DMS79 treated with DMSO at 0.1 percent for 48 hours (cell line): ENCODE measurements at places on chromosomes 12 and 14.

DNA sequence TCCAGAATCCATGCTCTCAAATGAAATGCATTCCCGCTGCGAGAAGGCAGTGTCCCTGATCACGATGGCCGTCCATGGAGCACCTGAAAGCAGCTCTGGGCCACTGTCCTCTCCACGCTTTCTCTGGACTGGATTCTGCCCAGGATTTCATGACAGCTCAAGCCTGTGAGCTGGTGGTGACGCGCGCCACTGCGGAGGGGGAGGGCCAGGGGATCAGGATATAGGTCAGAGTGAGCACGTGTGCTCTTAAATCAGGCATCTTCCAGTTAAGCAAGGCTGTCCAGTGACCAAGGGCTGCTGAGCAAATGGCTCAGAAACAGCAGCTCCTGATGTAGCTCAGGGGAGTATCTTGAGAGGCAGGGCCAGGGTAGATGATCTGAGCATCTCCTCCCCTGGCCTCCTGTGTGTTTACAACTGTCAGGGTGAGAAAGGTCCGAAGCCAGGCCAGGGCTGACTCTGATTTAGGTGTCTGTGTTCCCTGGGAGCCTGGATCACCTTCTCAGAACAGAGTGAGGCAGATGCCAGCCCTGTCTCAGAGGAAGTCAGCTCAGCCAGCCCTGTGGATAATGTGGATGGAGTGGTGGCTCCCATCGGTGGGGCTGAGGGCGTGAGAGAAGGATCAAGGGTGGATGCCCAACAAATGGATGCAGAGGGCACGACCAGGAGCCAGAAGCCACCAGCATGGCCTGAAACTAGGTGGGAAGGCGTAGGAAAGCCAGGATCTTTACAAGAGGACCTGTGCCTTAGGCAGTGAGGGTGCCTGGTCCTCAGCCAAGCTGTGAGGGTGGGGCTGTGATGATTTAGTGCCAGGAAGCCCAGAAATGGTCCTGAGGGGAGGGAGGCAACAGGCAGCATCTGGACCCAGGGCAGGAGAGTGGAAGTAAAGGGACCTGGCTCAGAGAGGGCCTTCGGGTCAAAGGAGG is 55.3 kb downstream of the ELK3 start:
- DNase-seq: no peak

GRCh38 chr12:75665216-75665615 is 153.8 kb upstream of the KRR1 start:
- no peak for DNase-seq

- DNase-seq: no peak
Measured at GRCh38 chr12:71661977-71662530, 1.6 kb downstream of the ZFC3H1 start.

DNA sequence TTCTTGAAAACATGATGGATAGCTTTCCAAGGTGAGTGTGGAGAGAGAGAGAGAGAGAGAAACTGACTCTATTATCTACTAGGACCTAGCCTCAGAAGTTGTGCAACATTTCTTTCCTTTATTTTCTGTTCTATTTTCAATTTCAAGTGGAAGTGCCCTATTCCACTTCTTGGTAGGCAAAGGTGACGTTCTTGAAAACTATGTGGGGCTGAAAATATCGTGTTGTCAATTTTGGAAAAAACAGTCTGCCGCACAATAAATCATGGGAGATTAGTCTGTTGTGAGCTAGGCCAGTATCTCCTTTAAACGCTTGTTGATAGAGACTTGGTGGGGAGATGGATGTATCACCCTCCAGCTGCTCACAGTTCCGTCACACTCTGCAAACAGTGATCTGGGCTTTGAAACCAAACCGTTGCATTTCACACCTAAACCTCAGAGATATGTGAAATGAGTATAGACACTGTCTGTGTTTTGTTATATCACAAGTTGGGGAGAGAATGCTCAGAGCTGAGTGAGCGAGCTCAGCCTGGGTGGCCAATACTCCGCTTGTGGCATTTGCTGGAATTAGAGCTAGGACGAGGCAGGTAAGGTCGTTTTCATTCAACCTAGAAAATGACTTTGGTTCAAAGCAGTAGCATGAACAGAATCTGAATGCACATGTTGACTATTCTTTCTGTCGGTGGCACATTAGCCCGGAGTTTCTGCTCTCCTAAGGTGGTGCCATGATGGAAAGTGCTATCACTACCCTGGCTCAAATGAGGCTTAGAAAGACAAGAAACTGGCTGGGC is 75.1 kb upstream of the ST8SIA1 start:
- DNase-seq: no peak

- no peak for DNase-seq
Measured at GRCh38 chr14:61932974-61933373, 170.8 kb downstream of the SNAPC1 start.

- no peak for DNase-seq
Measured at GRCh38 chr14:68027276-68027675, 207.7 kb downstream of the RAD51B start.

DNA sequence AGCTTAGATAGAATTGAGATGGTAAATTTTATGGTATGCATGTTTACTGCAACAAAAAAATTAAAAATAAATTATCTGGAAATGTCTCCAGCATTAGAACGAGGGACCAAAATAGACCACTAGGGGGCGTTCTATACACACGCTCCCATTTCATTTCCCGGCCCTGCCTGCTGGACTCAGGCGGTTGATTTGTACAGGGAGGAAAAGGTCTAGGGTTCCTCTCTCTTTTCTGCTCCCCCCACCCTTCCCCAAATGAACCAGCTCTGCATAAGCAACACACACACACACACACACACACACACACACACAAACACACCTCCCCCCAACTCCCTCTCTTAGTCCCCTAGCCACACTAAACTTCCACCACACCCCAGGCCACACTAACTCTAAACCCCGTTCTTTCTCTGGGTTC is 7.8 kb upstream of the DTX1 start:
- peak; percentile 64 for DNase-seq

GRCh38 chr12:27343255-27344000 is 10.8 kb downstream of the BMAL2 start:
- DNase-seq: no peak

DNA sequence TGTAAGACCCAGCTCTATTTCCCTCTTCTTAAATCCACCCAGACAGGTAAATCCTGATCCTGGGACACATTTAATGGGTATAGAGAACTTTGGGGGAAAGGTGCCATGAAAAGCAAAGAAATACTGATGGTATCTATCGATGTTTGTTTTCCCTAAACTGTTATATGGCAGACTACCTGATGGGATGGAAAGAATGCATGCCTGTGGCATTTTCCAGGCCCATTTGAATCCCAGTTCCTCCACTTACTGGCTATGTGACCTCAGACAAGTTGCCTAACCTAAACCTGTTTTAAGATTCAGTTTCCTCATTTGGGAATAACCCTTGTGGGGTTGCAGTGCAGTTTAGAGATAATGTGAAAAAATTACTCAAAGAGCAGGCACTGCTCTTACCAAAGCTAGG is 404.5 kb downstream of the FUT8 start:
- no peak for DNase-seq

DNA sequence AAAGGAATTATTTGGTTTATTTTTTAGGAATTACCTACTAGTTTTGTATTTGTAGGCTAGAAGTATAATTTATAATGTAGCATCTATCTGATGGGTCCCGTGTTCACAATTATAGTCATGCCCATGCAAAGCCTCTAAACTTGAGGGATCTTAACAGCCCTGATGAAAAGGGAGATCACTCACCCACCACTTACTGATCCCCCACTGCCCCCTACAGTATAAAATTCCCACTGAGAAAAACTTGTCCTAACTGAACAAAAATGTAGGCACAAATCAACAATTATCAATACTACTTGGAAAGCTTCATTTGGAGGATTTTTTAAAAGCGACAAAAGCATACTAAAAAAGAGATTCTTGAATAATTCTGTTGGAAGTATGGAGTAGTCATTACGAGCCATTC is 21.0 kb downstream of the WIF1 start:
- no peak for DNase-seq

DNA sequence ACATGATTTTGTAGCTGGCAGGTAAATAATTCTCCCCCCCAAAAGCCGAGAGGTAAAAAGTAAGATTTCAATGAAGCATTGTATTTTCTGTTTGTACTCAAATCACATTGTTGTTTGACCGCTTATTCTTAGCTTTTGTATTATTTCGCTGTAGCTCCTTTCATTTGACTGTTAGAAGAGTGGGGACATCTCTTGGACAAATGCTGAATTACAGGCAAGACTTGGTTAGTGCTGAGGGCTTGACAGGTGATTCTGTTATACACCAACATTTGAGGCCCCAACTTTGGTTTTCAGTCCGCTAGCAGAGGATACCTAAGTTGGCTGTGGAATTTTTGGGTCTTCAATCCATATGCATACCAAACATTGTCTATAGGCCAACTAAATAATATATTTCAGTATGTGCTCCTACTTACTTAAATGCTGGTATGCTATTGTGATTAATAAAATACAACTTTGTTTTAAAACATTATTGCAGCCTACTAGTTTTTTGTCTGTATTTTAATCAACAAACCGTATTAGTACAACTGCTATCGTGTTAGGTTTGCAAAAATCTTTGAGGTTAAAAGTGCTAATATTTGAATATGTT is 102.2 kb downstream of the ERC1 start:
- peak; percentile 58 for DNase-seq

DNA sequence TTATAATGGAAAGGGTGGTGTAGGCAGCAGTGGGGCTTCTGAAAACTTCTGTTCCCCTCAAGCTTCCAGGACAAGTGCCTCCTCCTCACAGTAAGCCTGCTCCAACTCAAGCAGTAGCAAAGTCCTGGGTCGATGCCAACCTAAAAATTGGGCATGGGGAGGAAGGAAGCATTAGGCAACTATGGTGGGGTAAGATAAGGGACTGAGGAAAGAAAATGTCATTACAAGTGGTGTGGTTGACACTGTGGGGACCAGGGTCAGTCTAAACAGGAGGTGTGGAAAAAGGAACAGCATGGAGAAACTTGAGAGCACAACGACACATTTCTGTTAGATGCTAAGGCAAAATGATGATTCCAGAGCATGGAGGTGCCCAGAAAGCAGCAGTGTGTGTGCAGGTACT is 34.9 kb downstream of the WIF1 start:
- no peak for DNase-seq

DNA sequence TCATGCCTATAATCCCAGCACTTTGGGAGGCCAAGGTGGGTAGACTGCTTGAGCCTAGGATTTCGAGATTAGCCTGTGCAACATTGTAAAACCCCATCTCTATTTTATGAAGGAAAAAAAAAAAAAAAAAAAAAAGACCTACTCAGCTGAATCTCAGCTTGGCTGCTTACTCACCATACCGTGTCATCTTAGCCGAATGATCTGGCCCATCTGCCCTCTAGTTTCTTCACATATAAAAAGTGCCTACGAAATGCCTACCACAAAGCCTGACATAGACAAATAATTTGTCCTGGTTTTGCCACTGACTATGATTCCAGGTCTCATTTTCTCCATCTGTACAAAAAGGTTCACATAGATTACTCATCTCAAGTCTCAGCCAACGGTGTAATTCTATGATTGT is 10.1 kb downstream of the DIABLO start:
- DNase-seq: no peak

DNA sequence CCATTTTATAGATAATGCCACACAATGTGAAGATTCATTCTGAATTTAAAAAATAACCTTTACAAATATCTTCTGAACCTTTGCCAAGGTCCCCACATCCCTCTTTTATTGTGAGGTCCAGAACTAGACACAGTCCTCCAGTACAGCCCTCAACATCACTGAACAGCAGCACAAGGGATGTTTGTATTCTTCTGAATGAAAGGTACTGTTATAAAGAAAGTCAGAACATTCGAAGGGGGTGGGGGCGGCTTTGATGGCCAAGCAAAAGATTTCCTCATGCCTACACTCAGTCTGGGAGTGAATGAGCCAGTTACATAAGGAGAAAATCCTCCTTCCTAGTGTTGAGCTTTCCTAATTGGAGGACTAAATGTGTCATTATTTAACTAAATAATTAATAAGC is 77.3 kb downstream of the PPM1A start:
- DNase-seq: no peak

- no peak for DNase-seq
Measured at GRCh38 chr14:74083161-74083560, 1.1 kb downstream of the ALDH6A1 start.

- no peak for DNase-seq
Measured at GRCh38 chr14:50013198-50013918, 103.0 kb downstream of the VCPKMT start.

DNA sequence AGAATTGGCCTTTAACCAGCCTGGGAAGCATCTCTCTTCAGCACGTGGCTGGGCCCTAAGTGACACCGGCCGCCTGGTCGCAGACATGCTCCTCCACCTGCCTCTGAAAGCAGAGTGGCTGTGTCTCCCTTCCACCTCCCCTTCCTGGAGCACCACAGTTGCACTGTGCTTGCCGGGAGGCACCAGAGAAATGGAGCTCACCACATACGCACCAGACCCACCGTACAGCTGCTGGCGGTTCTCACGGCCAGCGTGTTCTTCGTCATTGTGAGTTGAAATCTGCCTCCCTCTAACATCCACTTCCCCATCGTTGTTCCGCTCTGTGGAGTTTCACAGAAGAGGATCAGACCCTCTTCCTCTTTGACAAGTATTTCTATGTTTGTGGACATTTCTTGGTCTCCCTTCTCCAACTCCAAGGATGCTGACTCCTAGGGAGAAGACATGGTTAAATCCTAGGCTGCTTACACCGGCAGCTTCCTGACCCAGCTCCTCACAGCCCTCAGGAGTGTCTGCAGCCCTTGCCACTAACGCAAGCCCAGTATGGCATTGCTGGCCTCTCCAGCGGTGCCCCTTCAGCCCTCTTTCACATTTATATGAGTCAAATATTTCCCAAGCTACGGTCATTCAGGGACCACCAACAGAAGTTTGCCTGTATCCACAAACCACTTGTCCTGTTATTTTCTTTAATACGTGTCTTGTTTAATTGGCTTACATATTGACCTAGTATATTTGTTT is 11.5 kb upstream of the KRT5 start:
- no peak for DNase-seq

- DNase-seq: no peak
Measured at GRCh38 chr12:59627582-59627981, 31.8 kb downstream of the SLC16A7 start.

- DNase-seq: no peak
Measured at GRCh38 chr12:49952391-49953055, 2.0 kb downstream of the AQP2 start.

GRCh38 chr12:31947971-31948370 is 11.2 kb upstream of the RESF1 start:
- no peak for DNase-seq

DNA sequence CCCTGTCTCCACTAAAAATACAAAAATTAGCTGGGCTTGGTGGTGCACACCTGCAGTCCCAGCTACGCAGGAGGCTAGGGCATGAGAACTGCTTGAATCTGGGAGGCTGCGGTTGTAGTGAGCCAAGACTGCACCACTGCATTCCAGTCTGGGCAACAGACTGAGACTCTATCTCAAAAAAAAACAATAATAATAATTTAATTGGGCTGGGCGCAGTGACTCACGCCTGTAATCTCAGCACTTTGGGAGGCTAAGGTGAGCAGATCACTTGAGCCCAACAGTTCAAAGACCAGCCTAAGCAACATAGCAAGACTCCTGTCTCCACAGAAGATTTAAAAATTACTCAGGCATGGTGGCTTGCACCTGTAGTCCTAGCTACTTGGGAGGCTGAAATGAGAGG is 26.7 kb downstream of the CBX5 start:
- DNase-seq: no peak

GRCh38 chr12:39671898-39672875 is 52.6 kb upstream of the ABCD2 start:
- no peak for DNase-seq
